ENCODE measurements at places on chromosomes 3 and 15.

GRCh38 chr3:23811919-23812318 is 6.2 kb downstream of the UBE2E1 start:
- DNase-seq = no peak

DNA sequence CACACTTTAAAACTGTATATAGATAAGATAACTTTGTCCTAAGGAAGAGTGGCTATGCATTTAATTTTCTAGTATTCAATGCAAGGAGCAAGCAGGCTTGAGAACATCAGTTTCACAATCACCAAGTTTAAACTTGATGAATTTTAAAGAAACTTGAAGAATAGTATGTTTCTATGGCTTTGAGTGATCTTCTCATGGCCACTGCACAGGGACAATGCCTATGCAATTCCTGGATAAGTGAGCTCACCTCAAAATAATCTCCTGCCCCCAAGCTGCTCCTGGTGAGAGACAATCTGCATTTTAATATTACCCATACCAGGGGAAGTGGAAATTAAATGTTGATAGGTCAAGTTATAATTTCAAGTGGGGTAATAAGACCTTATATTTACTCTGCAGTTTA is 376.6 kb upstream of the CBLB start:
- no peak for DNase-seq

DNA sequence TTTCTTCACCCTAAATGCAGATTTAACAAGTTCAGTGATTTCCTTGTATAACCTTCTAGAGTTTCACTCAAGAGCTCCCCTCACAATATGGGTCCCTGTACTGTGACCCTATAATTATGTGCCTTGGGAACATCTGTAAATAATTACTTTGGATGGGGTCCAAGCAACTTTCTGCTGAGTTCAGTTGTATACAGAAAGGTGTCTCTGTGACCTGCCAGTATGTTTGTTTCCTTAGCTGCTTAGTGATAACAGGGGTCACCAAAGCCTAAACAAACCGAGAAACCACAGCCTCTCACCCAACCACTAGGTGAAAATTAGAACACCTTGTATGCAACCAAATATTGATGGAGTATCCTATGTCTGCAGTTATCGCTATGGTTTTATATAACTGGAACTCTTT is 29.8 kb upstream of the SLC25A36 start:
- no peak for DNase-seq

DNA sequence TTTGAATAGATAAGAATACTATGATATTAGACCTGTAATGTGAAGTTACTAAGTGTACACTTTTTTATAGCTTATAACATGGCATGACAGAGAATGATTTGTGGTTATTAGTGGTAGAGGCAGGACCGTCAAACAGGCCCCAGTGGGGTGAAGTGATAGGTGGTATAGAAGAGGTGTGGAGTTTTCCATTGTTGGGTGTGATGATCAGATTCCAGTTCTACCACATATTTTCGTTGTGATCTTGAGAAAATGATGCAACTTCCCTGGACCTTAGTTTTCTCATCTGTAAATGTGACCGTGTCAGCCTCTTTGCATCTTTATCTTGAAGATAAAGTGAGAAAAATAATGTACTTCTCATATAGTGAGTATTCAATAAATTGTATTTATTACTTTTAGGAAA is 30.3 kb upstream of the UTS2B start:
- DNase-seq = no peak

- peak; percentile 10 for DNase-seq
Measured at GRCh38 chr3:124832782-124833709, 54.1 kb downstream of the ITGB5 start.

- DNase-seq = no peak
Measured at GRCh38 chr3:31709005-31709404, 176.3 kb downstream of the STT3B start.

- no peak for DNase-seq
Measured at GRCh38 chr3:64890006-64890405, 202.2 kb upstream of the ADAMTS9 start.
